Activated CD4-positive, alpha-beta T cell treated with anti-CD3 and anti-CD28 coated beads, Interleukin-2, amount 10 ng/mL, durations not matched to agents 24 days and 14 days (primary cell): ENCODE measurements at places on chromosomes 1 and 21.
A peak's percentile ranks its signal among the peaks of the same experiment; 100 is the strongest.

- no peak for DNase-seq
These were observed 286.9 kb upstream of the USP25 start for GRCh38 chr21:15442743-15443469.

GRCh38 chr1:30911059-30911954 lies 2.7 kb upstream of the SDC3 start:
- DNase-seq: peak; percentile 86

GRCh38 chr1:102821707-102822106 lies 286.6 kb downstream of the COL11A1 start:
- DNase-seq: no peak

DNA sequence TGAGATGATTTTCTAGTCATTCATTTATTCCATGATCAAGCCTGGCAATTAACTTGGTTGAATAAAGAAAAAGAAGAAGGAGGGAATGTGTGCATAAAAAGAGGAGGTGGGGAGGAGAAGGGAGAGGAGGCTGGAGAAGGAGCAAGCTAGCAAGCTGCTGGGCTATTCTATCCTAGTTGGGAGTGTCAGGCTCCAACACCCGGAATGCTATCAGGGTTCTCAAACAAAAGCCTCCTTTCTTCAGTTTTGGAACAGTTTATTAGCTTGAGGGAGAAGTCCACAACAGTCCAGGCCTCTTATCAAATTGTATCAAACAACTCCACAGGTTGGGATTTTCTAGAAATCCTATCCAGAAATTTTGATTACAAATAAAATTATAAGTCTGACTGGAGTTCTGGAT lies 80.0 kb downstream of the BCAR3 start:
- DNase-seq: no peak

DNA sequence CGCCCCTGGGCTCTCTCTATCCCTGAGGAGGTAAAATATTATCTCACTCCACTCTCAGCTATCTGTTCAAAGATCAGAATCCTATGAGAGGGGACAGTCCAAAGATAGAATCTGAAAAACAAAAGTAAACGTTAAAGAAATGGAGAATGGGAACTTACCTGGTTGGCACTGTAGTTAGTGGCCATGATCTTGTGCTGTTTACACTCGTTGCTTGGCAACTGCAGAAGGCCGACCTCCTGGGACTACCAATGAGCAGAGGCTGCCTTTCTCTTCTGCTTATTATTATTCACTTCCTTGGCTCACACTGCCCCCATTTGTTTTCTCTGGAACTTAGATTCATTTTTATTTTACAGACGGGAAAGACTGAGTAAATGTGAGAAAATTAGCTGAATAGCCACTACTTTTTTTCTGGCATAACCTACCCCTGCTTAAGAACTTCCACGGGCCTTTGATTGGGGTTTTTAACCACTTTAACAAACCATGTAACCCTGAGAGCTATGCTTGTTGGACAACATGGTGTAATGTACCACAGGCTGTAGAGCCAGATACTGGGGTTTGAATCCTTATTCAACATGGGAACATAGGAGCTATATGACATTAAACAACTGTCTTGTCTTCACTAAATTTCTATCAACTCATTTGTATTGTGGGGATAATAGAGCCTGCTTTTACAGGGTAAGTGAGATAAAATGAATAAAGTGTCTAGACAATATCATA lies at the start of gene CFAP126:
Gene CFAP126 (minus strand): TSS at position 193 of the 717 bp plus-strand sequence. CDS start 8 bp downstream, at position 185.
- peak; percentile 77 for DNase-seq

- peak; percentile 84 for DNase-seq
These were observed 1.3 kb downstream of the AHDC1 start for GRCh38 chr1:27602462-27603308.

DNA sequence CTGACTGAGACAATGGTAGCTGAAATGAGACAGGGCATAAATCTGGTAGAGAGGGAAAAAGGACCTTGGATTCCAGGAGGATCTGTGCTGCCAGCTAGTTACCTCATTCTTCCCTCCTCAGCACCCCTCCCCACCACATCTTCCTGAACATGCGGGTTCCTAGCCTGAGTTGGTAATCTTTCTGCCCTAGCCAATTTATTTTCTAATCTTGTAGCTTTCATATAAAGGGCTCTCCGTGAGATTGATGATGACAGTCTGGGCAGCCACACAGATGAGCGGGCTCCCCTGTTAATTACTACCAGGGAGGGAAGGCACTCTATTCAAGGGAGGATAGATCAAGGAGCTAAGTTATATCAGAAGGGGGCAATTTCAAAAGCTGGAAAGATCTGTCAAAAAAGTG lies 20.2 kb downstream of the ARHGEF11 start:
- no peak for DNase-seq

DNA sequence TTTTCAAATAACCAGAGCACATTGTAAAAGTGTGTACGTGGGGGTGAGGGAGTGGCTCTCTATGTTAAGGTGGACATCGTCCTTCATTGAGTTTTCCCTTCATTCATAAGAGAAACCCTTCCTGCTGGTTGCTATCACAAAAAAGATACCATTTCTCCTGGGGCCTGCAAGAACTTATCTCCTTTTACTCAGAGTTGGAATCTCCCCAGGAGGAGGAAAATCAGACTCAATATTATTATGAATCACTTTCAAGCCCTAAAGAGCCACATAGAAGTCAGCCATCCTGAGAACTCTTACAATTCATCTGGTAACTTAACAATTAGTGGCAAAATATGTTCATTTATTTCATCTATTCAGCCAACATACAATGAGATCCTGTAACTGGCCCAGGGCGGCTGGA lies 27.1 kb upstream of the TGFBR3 start:
- no peak for DNase-seq

- no peak for DNase-seq
These were observed 23.5 kb downstream of the COL6A1 start for GRCh38 chr21:46005081-46005480.

DNA sequence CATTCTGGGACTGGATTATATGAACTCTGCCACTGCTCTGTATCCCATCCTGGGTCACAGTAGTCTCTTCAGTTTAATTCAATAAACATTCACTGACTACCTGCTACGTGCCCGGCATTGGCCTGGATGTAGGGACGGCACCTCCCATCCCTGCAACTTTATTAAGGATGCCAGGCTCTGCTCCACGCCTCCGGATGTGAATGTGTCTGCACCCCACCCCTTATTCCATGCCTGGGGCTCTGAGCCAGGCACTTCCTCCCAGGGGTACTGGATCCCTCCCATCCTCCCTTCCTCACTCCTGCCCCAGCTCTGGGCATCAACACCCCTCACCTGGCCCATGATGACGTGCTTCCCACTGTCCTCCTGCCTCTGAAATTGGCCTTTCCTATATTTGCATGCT lies 53.7 kb downstream of the KCNN3 start:
- DNase-seq: no peak

DNA sequence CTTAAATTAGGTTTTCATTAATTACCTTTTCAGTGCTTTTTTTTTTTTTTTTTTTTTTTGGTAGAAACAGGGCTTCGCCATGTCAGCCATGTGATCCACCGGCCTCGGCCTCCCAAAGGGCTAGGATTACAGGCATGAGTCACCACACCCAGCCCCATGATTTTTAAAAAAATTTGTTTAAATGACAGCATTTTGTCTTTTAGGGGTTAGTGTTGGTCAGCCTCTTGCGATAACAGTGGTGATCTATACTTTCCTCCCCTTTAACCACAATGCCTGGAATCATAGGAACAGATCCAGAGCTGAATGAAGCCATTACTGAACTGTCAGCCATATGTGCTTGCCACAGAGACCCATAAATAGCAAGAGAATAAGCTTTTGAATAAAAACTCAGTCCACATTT lies 73.9 kb downstream of the CACHD1 start:
- DNase-seq: no peak

GRCh38 chr1:116817582-116818064 lies 63.4 kb downstream of the CD2 start:
- peak; percentile 90 for DNase-seq

DNA sequence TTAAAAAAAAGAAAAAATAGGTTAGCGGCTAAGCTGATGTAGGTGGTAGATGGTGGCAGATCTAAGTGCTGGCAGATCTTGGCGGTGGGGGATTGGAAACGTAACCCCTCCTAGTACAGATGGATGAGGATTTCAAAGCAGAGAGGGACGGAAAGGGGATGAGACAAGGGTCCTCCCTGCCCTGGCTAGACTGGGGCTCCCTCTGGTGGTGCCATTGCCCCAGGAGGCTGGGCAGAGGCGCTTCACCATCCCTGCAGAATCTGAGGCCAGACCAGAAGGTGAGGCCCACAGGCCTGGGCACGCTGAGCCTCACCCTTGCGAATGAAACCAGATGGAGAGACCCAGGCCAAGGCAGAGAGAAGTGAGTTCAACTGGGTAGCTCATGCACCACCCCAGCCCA lies 7.0 kb upstream of the PLEKHA6 start:
- no peak for DNase-seq

DNA sequence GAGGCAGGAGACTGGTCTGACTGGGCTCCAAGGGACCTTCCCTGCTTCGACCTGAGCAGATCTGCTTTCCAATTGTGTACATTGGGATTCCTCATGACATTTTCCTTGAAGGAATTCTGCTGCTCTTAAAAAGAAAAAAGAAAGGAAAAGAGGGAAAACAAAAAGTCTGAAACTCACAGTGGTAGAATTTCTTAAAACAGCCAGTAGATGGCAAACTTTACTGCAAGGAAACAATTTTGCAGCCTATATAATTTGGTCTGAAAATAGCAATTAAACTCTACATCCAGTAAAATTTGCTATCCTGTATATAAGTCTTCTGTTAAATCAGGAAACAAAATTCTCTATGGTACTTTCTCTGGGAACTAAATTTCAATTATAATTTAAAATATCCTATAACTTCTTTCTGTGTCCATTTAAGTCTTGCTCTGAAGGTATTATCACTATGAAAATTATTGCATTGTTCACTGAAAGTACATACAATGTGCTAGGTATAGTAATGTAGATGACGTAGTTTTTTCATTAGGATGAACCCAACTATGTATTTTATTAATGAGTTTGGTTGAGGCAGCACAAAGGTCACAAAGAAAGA lies 59.8 kb downstream of the CRB1 start:
- no peak for DNase-seq

GRCh38 chr1:63976006-63976405 lies 202.2 kb downstream of the ROR1 start:
- no peak for DNase-seq

DNA sequence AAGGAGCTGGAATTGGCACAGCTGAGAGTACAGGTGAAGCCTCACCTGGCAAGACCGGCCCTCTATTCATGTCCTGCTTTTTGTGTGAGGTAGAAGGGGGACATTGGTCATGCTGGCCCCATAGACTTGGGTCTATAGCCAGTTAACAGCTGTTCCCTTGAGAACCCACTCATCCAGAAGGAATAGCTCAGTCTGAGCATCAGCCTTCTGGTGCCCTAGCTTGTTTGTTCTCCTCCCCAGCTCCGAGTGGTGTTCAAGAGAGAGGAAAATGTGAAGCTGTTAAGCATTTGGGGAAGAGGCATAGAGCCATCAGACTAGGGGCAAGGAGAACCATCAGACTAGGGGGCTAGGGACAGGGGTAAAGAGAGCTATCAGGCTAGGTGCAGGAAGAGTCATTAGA lies 290.9 kb downstream of the SIPA1L2 start:
- DNase-seq: no peak

DNA sequence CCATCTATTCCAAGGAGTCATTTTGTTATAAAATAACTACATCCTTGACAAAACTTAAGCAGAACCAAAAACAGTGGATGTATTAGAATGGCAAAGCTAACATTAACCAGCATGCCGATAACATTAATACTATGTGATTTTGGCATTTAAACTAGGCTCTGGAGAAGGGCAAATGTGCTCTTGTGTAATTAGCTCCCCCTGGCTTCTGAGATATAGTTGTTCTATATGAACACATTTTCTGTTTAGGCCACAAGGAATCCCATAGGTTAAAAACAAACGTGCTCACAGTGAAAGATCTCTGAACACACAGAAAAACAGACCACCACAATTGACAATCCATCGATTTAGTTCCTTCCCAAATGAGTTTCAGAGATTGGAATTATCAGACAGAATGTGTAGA lies 57.4 kb upstream of the TARS2 start:
- no peak for DNase-seq

- DNase-seq: no peak
These were observed 375.1 kb upstream of the ZP4 start for GRCh38 chr1:238265866-238266265.

DNA sequence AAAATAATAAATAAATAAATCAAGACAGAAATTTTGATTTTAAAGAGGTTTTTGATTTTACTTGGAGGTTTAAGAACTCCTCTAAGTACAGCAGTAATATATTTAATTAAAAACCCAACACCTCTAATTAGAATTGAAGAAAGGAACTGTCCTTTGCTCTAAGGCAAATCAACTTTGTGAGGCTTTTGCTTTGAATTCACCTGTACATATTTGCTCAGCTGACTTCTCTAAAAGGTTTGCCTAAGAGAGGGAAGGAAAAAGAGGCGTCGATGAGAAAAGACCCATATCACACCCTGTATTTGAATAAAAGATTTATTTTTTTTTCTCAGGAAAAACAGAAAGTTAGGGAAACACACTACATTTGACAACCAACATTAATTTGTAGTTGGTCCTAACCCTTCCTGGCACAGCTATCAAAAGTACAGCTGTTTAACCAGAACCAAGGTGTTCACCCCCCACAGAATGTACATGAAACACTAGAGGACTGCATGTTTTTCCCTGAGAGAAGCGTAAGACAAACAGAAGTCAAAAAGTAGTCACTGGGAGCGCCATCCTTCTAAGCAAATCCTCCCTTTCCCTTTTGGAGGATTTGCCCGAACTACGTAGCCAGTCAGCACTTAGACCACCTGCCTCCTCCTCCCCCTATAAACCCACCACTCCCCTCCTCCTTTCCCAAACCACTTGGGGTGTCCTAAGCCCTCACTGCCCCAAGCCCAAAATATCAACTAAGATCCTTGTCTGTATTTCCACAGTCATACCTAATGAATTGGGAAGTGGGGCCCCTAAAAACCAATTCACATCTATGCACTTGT lies 4.9 kb downstream of the MCL1 start:
- peak; percentile 73 for DNase-seq

DNA sequence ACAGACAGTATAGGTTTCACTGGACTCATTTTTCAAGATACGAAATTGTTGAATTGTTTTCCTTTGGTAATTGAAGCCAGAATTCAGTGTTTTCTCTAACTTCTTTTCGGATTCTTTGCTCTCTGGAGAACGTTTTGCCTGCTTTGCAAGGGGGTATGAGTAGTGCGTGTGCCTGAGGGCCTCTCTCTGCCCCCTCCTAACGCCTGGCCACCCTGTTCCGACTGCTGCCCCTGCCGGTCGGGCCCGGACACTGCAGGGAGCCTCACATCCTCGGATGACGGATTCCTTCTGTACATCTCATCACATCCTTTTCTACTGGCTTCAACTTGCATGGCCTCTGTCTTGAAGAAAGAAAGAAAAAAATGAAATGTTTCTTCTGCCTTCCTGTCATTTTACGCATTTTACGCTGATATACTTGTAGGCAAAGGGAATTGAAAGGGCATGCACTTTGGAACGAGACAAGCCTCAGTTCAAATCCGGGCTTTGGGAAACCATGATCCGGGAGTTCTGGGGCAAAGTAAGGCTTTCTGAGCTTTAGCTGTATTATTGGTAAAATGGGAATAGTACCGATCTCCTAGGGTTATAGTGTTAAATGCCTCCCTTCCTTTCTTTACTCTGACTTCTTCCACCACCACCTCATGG lies 65.1 kb downstream of the DISC1 start:
- no peak for DNase-seq
